GM12864 (cell line): ENCODE measurements at places on chromosomes 6 and 20.

DNA sequence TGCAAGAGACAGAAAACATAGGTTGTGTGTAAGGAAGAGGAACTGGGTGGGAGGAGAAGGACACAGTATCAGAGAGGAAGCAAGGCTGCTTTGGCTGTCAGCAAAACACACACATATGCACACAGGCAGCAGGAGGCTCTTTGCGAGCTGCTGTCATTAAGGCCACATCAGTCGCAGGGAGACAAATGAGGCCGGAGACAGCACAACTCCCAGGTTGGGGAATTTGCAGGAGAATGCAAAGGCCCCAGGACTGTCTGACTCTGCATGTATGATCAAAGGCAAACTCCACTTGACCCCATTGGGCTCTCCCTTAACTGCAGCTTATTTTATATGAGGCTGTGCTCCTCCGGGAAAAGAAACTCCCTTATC is 35.3 kb downstream of the METTL24 start:
- DNase-seq: no peak

DNA sequence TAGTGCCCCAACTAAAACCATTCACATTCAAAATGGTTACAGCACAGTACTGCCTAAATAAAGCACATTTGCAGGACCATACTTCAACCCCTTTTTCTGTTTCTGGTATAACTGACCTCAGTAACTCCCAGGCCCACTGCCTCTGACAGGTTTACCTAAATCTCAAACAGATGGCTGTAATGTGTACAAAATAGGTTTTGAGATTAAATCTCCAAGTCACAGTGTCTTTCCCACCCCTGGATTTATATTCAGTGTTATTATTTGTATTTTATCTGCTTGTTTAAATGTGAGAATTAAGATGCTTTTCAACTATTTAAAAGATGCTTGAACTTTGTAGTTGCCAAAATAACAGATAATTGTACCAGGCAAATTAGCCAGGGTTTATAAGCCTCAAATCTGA is 4.7 kb upstream of the KIF6 start:
- DNase-seq: no peak

- no peak for DNase-seq
Measured at GRCh38 chr6:79127660-79128059, 49.6 kb upstream of the PHIP start.

DNA sequence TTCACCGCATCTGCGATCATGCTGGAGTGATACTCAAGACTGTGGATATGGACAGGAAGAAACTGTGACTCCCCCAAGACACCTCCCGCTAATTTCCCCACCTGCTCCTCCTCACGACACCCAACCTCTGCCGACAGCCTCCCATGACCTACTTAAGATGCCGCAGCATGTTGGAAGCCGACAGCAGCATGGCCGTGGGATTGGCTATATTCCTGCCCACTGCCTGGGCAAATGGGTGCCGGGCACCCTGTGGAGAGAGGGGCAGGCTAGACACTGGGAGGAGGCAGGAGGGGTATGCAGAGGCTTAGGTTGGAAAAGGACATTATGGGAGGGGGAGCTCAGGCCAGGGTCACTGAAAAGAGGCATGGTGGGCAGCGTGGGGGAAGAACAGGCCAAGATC is 4.5 kb downstream of the IDH3B start:
- DNase-seq: no peak
